Brain pericyte (primary cell): ENCODE measurements at places on chromosomes 6 and 20.

DNA sequence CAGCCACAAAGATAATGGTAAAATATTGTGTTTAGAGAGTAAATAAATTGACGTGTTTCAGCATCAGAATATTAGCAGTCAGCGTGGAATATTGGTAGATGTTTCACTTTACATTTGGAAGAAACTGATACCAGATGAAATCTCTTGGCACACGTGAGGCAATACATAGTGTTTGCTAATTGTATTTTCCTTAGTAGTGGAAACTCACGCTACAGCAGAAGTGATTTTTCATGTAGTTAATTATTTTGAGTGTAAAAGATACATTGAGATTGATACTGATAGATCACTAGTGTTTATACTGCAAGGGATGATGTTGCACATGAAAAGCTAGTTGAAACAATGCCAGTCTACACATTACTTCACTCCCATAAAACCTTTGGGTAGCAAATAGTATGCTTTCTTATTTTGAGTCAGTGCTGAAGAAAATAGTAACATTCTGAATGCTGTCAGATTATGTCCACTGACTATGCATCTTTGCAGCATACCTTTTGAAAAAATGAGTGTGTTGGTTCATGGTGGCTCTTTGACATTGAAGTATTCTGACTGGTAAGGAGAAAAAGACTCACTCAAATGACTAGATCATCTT is 59.3 kb downstream of the CD2AP start:
- DNase-seq = no peak

- no peak for DNase-seq
These were observed 308.3 kb upstream of the IRAK1BP1 start for GRCh38 chr6:78559056-78559455.

DNA sequence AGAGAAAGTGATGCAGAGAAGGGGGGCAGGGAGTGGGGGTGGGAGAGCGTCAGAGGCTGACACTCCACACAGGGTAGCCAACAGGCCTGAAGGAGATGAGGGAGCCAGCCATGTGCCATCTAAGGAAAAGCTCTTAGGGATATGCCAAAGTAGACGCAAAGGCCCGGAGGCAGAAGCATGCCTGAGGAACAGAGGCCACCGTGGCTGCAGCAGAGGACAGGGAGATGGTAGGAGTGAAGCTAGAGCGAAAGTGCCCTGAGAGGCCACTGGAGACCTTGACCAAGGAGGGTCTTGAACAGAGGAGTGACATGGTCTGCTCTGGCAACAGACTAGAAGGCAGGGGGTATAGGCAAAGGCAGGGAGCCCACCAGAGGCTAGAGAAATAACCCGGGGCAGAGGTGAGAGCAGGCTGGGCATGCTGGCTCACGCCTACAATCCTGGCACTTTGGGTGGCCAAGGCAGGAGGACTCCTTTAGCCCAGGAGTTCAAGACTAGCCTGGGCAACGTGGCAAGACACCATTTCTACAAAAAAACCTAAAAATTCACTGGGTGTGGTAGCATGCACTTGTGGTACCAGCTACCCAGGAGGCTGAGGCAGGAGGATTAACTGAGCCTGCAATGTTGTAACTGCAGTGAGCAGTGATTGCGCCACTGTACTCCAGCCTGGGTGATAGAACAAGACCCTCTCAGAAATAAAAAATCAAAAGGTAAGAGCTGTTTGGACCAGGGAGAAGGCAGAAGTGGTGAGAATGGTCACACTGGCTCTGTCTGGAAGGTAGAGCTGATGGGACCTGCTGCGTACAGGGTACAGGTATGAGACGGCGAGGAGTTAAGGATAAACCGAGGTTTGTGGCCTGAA is 6.3 kb downstream of the RRBP1 start:
- DNase-seq = no peak

DNA sequence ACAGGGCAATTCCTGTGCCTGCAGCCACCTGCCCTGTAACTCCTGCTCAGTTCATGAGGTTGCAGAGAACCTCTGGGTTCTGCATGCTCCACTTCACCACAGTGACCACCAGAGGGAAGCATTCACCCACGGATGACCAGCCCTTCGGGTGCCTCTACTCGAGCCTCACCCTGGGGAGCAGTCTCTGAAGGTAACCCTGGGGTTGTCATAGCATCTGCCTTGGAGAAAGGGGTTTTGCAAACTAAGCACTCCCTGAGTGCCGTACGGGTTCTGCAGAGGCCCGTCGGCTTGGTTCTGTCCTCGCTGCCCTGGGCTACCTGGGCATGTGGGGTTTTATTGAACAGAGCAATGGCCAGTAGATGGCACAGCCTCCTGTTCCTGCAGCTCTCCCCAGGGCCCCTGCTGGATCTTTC is 10.2 kb upstream of the CST5 start:
- no peak for DNase-seq

DNA sequence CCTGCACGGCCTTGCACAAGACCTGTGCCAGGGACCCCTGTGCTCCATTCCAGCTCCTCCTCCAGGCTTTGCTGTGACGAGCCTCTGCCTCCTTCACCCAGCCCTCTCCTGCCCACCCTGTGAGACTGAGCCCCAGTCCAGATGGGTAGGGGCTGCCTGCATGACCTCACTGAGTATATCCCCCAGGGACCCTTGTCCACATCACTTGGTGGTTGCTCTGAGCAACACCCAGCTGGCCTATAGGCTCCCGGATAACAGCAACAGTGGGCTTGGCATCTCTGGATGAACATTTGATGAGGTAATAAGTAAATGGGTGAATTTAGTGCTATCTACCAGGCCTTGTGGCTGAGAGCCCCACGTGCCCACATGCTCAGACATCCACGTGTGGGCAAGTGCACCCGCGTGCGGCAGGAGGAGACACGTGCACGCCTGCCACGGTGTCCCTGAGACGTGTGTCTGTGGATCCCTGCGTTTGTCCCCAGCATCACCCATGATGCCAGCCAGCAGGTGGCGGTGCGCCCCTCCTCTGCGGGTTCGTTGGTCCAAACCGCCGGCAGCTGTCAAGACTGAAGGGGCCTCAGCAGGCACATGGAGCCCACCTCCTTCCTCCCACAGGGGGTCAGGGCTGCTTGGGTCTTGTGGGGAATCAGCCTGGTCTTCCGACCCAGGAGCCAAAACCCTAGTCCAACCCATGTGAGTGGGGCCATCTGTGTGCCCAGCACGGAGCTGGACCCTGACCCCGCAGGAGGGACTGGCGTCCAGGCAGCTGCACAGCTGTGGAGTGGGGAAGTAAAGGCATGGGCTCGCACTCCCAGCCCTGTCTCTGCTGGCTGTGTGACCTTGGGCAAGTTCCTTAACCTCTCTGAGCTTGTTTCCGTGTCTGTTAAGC is 45.9 kb downstream of the FGD2 start:
- no peak for DNase-seq

- no peak for DNase-seq
These were observed 62.2 kb upstream of the CLDN20 start for GRCh38 chr6:155201461-155202226.

- DNase-seq = no peak
These were observed 174.1 kb downstream of the CDH26 start for GRCh38 chr20:60132162-60132826.

DNA sequence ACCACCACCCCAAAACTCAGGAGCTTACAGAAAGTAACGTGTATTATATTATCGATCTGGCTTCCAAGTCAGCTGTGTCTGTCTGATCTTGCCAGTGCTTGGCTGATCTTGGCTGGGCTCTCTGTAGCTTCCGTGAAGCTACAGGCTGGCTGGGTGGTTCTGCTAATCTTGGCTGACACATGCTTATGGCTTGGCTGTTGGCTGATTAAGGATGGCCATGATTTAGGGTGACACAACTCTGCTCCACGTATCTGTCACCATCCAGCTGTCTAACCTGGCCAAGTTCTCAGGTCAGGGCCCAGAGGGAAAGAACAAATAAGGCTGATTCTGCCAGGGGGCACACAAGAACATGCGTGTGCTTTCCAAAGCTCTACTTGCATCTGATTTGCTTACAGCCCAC is 64.7 kb upstream of the PRL start:
- DNase-seq = no peak

- DNase-seq = no peak
These were observed 18.0 kb downstream of the STX7 start for GRCh38 chr6:132494954-132495353.

- no peak for DNase-seq
These were observed 4.8 kb downstream of the MUC21 start for GRCh38 chr6:30988209-30988825.

DNA sequence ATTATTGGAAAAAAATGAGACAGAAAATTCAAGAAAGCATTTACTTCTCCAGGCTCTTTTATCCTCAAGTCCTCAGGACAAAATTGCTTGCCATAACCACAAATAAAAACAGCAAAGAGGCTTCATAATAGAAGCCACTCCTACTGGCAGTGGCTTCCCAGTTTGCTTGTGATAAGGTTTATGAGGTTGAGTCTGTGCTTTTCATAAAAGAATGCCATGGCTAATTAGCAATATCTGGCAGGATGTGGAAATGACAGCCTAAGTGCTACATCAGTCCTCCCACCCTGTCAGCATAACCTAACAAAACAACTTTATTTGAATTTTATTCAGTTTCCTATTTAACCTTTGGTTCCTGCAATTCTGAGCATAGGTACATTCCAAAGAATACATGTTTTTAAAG is 80.9 kb upstream of the HTR1E start:
- DNase-seq = no peak

DNA sequence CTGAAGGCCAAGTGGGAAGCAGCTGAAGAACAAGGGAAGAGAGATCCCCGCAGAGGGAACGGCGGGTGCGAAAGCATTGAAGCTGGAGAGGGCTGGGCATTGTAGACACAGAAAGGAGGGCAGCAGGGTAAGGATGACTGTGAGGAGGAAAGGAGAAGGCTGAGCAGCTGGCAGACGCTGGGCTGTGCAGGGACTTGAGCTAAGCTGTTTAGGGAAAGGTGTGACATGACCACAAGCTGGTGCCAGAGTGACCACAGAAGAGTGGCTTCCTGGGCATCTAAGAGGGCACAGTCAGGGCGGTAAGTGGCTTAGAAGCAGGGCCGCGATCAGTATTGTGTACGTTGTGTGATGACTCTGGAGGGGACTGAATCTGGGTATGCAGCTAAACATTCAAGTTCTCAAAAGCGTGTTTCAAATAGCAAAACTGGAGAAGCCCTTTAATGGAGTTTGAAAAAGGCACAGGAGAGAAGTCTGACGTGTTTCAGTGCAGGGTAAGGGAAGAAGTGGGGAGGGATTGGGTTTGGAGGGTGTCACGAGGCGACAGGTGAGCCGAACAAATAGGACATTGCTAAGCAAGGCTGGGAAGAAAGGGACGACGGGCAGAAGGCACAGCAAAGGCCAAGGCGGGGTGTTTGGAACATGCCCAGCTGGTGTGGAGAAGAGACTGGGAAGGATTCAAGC is 46.1 kb upstream of the ARFGEF2 start:
- no peak for DNase-seq

DNA sequence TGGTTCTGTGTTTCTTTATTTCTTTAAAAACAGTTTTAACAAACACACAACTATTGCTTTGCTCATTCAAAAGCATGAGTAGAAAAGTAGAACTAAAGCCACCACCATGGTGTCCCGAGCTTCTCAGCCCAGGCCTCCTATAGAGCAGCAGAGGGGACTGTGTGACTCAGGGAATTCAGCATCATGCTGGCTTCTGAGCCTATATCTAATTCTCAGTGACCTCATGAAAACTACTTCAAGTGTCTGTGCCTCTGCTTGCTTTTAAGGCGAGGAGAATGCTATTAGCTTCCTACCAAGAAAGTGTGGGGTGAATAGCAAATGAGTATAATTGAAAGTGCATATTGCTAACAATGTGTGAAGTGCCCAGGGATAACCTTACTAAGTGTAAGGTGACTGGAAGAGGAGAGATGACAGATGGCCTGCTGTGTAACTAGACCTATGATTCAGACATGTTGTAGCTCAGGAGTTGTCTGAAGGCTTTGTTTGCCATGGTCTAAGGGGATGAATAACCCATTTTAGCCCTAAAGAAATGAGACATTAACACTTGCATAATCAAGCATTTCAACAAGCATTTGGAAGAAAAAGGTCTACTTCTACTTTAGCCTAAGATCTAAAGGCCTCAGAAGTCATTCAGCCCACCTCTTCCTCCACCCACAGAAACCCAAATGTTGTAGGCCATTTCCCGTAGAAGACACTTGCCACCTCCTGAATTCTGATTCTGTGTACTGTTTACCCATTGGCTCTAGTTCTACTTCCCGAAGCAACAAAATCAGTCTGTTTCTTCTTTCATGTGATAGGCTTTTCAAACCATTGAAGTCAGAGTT is 121.5 kb upstream of the ARG1 start:
- DNase-seq = no peak

DNA sequence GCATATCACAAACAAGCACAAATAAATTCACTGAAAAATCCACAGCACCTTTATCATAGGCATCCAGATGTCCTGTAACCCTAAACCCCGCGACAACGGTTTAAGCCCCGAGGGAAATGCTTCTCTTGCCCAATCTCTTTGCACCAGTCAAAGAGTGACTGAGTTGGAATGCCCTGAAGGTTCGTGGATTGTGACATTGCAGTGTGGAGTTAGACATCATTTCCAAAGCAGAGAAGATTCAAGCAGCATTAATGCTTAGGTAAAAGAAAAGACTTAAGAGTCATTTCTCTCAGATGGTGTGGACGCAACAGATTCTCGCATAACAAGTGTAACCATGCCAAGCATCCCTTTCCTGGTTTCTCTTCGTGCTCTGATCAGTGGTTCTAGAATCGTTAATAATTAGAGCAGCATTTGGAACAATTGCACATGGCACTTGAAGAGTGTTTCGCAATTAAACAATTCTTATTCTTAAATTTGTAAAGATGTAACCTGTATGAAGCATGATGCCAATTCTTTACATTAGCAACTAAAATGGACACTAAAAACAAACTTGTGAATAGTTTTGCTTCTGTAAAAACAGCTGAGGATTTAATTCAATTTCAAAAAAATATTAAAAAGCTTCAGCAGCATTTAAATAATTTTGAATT is 121.6 kb downstream of the HIVEP2 start:
- no peak for DNase-seq

DNA sequence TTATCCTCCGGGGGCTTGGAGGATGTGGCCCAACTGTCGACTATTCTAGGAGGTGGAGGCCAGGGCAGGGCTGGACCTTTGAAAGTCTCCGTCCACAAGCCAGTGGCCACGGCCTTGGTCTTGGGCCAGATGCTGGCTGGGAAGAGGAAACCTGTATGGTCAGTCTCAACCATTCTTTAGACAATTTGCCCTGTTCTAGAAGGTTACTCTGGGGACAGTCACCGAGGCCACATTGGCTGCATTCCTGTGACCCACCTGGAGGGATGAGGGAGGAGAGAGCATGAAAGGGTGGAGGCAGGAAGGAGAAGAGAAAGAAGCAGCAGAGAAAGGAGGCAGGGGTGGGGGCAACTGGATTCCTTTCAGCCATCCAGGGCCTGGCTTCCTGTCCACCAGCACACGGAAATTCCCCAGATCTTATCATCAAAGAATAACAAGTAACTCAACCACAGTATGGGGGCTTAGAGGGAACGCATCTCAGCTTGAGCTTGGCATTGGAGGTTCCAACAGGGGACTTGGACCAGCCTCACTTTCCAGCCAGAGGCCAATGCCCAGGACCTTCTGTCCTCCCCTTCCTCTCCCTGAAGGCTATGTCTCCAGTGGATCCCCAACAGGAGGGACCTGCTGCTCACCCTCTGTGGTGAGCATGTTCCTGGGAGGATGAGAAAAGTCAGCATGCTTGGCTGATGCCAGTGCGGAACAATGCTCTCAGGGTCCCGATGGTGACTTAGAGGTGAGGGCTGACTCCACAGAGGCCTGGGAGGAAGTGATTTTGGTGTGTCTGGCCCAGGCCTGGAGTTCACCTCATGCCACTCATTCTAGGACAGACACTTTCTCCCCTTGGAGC is 30.4 kb downstream of the TGM2 start:
- DNase-seq = no peak
